ENCODE measurements at places on chromosomes 16 and 17. TPM values are rescaled to one million over a fixed set of nuclear protein-coding genes. Genes with fewer than 3 reads are reported as not detected.
A peak's percentile ranks its signal among the peaks of the same experiment; 100 is the strongest.

DNA sequence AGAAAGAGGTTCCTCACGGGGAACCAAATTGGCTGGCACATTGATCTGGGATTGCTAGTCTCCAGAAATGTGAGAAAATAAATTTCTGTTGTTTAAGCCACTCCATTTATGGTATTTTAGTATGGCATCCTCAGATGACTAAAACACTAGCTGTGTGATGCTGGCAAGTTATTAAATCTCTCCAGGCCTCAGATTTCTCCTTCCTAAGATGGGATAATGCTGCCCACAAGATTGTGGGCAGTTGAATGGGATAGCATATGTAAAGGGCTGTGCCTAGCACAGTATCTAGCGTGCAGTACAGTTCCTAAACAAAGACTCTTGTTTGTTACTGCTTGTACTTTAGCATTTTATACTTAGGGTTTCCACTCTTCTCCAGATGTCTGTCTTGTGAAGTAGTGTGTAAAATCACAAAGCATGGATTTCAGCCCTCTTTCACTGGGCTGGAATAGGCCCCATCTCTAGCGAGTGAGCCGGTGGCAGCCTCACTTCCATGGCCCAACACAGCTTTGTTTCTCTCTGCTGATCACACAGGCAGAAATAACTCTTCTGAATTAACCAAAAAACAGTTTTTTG is 38.2 kb upstream of the PHAF1 start:
- no peak for DNase-seq

The TRPV2 gene
- 0.09 TPM for polyA plus RNA-seq

DNA sequence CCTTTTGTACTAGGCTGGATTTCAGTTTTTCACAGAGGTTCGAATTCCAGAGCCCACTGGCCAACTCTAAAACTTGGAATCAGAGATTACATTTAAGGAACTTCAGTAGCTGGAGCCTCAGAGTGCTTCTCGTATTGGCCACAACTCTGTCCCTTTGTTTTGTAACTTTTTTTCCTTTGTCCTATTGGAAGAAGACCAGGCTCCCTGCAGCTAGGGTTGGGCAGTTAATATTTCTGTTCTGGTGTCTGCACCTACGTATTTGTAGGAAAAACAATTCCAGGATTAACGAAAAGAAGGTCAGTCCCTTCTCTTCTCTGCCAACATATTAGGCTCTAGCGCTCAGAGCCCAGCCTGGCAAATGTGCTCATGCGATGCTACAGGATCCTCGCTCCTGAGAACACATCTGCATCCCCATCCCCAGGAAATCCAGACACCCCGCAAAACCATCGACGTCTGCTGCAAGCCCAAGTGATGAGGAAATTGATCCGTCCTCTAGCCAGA is 1.9 kb downstream of the CDH11 start:
- DNase-seq = no peak

DNA sequence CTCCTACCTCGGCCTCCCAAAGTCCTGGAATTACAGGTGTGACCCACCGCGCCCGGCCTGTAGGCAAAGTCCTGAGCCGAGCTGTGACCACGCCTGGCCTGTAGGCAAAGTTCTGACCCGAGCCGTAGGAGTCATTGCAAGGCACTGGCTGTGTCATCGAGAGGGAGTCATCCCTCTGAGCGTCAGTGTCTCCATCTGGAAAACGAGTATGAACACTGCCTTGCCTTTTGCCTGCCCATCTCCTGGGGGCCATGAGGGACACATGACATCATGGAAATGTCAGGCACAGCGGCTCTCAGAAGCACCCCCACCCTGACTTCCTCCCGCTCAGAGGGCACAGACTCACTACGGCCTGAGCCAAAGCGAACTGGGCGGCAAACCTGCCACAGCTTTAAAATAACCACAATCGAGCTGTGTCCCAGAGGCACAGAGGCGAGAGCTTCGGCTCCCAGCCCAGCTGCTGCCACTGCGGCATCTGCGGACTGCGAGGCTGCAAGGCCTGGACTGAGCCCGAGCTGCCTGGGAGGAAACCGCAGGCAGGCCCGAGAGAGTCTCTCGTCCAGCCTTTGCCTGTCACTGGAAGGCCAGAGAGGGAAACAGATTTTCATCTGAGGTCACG is 50.8 kb downstream of the RPH3AL start:
- no peak for DNase-seq

DNA sequence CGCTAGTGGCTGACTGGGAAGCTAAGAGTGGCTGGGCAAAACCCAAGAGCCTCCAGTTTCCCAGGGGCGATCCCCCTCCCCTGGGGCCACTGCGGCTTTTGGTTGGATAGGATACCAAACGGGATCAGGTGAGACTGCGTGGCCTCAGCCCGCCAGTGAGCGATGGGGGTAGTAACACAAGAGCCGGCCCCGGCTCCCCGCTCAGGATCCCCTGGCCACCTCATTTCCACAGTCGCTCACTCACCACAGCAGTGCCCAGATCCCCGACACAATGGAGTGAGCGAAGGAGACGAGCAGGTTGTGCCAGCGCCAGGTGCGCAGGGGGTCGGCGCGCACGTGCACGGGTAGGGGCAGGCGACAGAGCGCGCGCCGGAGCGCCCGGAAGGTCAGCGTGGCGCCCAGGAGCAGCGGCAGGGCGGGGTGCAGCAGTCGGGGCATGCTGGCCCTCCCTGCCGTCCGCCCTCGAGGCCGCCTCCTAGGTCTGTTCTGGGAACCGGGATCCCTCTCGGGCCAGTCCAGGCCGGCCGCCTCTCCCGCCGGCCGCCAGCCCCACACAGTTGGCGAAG is 290 bp downstream of the TLCD1 start:
- peak; percentile 89 for DNase-seq

- DNase-seq = no peak
These were observed 156.0 kb downstream of the MAF start for GRCh38 chr16:79444572-79444971.

DNA sequence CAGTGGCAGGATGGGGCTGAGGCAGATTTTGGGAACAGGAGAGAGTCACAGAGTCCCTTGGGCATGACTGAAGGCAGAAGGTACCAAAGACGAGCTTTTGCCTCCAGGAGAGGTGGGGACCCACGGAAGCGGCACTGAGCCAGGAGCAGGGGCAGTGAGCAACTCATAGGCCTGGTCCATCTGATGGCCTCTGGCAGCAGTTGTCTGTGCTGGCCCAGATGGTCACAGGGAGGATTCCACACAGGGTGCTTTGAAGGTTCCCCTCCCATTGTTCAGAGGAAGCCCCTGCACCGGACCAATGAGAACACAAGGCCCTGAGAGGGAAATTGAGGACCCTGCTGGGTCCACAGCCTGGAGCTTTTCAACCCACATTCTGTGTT is 360.3 kb upstream of the TNRC6C start:
- no peak for DNase-seq

- peak; percentile 50 for DNase-seq
These were observed 33.3 kb downstream of the HELZ start for GRCh38 chr17:67211742-67212141.

The SLC7A5 gene
- polyA plus RNA-seq = 680 TPM

GRCh38 chr16:20409398-20410120 is at the start of gene ACSM5:
TSS of gene ACSM5 (plus strand) at chr16:20409534. CDS start at chr16:20411485, 1,951 bp downstream.
- DNase-seq = no peak

GRCh38 chr16:10387188-10387617 is 1.3 kb downstream of the ATF7IP2 start:
- no peak for DNase-seq

DNA sequence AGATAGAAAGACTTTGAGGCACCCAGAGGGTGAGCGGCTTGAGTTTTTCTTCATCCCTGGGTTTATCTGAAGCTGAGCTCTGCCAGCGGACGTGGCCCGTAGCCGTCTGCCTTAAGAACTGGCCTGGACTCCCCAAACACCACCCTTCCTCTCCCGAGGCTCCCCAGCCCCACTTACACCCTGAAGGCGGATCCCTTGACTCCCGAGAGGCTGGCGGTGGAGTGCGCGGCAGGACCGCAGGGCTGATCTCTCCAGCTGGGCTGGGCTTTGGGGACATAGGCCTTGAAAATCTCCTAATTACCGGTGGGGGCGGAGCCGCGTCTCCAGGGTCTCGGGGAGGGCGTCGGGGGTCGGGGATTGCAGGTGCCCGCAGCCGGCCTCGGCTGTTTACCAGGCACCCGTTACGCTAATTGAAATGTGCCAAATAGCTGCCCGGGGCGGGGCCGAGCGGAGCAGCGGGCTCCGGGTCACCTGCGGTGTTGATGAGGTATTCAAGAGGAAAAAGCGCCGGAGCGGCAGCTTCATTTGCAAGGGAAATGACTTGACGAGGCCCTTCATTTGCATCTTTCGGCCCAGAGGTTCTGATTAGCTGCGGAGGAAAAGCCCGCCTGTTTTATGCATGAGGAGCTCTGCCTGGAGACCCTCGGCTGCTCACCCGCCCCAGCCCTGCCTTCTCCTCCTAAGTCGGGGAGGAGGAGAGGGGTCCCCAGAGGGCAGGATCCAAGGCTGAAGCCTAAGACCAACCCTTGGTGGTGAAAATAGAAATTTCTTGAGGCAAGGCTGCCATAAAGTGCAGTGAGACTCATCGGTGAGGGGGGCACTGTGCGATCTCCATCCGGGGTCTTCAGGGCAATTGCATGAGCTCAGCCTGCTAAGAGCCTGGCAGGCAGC is 100.7 kb downstream of the MGAT5B start:
- no peak for DNase-seq

DNA sequence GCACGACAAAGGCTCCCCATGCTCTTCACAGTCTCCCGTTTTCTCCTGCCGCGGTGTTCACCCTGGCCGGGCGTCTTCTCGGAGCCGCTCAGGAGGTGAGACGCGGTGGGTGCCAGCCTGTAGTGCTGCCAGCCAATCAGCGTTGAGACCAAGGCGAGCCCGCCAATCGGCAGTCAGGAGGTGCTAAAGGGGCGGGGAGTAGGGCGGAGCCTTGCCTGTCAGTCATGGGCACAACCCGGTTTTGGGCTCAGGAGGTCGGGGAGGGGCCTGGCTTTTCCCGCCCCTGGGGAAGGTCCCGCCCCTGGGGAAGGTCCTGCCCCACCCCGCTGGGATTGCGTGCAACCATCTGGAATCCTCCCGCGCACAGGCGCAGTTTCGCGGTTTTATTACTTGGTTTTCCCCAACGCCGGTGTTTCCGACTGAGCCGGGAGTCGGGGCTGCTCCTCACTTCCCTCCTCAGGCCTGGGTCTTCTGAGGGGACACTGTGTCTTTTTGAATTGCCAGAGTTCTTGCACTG is at the start of gene PRDM7:
TSS of gene PRDM7 (minus strand) at position 92 of the 517 bp plus-strand sequence. CDS start 1,421 bp downstream, outside the sequence.
- DNase-seq = peak; percentile 96

DNA sequence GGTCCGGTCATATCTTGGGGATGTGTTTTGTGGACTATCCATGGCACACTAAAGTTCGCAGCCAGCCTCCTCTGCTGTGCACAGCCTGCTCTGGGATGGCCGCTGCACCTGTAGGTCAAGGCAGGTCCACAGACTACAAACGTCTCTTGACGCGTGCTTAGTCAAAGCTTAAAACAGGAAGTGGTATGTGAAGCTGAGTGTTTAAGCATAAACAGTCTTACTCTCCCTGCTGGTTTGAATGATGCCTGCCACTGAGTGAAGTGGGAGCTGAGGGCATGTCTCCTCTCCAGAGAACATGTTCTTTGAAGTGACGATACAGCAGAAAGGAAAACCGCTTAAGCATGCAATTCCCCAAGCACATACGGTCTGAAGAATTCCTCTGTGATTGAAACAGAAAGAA is 365.6 kb downstream of the SLC39A11 start:
- peak; percentile 51 for DNase-seq

All from mammary epithelial cell (primary cell).